Pericardium fibroblast (primary cell): ENCODE measurements at places on chromosomes 5 and 9. TPM values are rescaled to one million over a fixed set of nuclear protein-coding genes. Genes with fewer than 3 reads are reported as not detected.

ISCA1 gene
- 31.7 and 47.3 TPM in 2 replicates for total RNA-seq

PCSK1 gene
- 1.4 TPM in 1 of 2 replicates, not detected in the other for total RNA-seq

PHF24 gene
- 0.12 and 1.0 TPM in 2 replicates for total RNA-seq

C9orf72 gene
- total RNA-seq = 3.7 and 4.0 TPM in 2 replicates

FEM1C gene
- 7.6 and 10.6 TPM in 2 replicates for total RNA-seq

GALNT12 gene
- 3.3 and 7.8 TPM in 2 replicates for total RNA-seq

ALG2 gene
- total RNA-seq = 38.7 and 47.8 TPM in 2 replicates

CARD9 gene
- total RNA-seq = 1.5 and 4.3 TPM in 2 replicates

KCNIP1 gene
- total RNA-seq = 0.35 and 1.0 TPM in 2 replicates

PCDHB10 gene
- total RNA-seq = 0.12 and 0.17 TPM in 2 replicates

NUTM2G gene
- not detected in 2 replicates for total RNA-seq

AGXT2 gene
- total RNA-seq = not detected in 2 replicates

PCDHGB2 gene
- 0.77 and 3.3 TPM in 2 replicates for total RNA-seq

PGM5 gene
- 1.4 and 6.3 TPM in 2 replicates for total RNA-seq

IL3 gene
- not detected in 2 replicates for total RNA-seq

CDH12 gene
- total RNA-seq = not detected in 2 replicates

ADAMTS19 gene
- total RNA-seq = under 0.01 TPM in 1 of 2 replicates, not detected in the other

GZMA gene
- total RNA-seq = not detected in 2 replicates

CARTPT gene
- total RNA-seq = not detected in 2 replicates

FAM240B gene
- total RNA-seq = not detected in 2 replicates
